ENCODE measurements at places on chromosomes 12 and 14. TPM values are rescaled to one million over a fixed set of nuclear protein-coding genes. Genes with fewer than 3 reads are reported as not detected.

DNA sequence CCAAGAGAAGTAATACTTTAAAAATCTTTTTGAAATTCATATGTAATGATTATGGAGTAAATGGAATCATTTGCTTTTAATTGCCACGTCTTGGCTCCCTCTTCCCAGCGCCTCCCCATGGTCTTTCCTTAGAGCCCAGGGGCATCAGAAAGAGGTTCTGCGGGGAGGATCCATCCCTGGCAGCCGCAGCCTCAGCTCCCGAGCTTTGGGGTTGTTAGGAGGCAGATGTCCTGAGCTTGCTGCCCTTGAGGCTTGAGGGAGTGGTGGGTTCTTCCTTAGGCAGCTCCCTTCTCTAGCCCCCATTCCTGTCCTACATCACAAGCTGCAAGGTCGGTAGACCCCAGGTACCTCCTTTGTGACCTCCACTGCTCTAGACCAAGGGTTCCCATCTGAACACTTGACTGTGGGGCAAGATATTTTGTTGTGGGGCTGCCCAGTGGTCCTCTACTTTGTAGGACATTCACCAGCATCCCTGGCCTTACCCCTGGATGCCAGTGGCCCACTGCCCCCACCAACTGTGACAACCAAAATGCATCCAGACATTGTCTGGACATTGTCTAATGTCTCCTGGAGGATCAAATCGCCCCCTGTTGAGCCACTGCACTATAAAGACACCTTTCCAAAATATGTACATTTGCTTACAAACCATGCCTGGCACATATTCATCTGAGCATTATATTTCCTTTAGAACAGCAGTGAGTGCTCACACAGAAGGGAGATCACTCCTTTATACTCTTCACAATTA is 6.3 kb downstream of the PPP2R5C start:
- no peak for DNase-seq

KRT6C gene
- total RNA-seq = not detected

GRCh38 chr12:80954857-80955520 is 17.3 kb upstream of the LIN7A start:
- DNase-seq = no peak

- no peak for DNase-seq
These were observed 7.4 kb upstream of the CYP46A1 start for GRCh38 chr14:99676657-99677056.

PZP gene
- total RNA-seq = 0.05 TPM

GRCh38 chr12:46363582-46364299 is 8.8 kb downstream of the SLC38A2 start:
- no peak for DNase-seq

DNA sequence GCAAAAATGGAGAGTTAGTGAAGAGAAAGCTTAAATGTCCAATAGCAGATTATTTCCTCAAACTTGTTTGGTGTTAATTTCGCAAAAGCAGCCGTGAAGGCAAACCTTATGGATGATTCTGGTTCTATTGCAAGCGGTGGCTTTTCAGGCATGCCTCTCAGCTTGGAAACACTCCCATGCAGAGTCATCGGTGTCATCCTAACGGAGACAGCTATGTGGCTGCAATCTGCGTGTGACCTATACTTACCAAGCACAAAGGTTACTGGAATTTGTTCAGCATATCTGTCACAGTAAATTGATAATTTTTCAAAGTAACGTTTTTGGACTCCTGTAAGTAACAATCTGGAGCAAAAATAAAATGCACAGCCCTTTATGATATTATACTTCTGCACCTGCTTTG is 5.0 kb downstream of the BEST3 start:
- DNase-seq = no peak

DNA sequence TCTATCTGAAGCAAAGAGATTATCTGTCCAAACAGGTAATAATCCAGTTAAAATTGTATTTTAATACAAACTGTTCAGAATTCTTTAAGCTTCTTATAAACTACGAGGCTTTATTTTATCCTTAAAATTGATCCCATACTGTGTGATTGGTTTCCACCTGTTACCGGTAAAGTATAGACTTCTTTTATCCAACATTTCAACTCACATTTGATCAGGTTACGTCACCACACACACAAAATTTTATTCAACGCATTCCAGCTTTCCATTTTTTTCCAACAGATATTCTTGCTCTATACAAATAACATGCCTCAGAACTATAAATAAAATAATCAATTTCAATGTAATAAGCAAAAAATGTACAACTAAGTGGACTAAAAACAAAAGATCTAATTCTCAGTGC is 4.5 kb downstream of the NOVA1 start:
- DNase-seq = no peak

ARMH4 gene
- 0.57 TPM for total RNA-seq

DNA sequence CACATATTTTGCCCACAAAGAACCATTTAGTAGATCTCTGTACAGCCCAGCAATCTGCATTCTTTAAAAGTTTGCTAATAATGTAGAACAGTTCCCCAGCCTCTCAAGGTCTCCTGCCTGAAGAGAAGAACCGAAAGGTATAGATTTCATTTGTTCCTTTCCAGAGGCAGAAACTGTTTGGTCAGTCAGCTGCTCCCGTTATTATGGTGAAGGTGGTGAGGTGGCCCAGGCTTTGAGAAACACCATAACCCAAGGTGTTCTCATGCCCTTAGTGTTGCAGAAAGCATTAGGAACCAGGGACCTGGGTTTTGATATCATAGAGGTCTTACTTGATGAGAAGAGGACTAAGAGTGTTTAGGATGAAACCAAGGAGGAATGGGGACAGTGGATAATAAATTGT is 65.3 kb downstream of the SUSD6 start:
- DNase-seq = no peak

VWF gene
- 20.9 TPM for total RNA-seq

SYCP3 gene
- total RNA-seq = 0.35 TPM

DNA sequence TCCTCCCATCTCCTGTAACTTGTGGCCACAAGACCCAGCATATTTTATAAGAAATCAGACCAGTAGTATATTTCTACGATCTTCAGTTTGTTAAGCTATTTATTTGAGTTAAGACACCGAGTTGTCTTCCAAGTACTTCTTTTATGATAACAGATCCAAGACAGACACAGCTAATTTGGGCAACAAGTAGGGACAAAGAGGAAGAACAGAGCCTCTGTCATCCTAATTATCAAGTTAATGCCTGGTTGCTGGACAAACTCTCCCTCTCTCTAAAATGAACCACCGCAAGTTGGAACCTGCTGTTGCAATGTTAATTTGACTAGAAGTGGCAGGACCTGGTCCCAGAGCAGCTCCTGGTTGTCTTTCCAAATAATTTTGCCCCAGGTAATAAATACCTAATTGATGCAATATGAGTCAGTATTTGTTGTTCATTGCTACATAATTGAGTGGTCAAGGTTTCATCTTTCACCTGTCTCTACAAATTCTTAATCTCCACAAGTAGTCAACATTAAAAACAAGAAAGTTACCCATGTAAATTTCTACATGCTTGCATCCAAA is 323.7 kb downstream of the PAWR start:
- DNase-seq = no peak

KRT72 gene
- 0.25 TPM for total RNA-seq

- no peak for DNase-seq
These were observed 58.3 kb downstream of the SLC8A3 start for GRCh38 chr14:70130482-70130881.

GRCh38 chr12:89225401-89225800 is 126.9 kb downstream of the DUSP6 start:
- no peak for DNase-seq

GRCh38 chr12:53418221-53418620 is 5.4 kb upstream of the AMHR2 start:
- DNase-seq = no peak

GRCh38 chr12:95857156-95857555 is 1.6 kb upstream of the SNRPF start:
- DNase-seq = no peak

GRCh38 chr12:116656306-116656705 is 81.6 kb downstream of the SPRING1 start:
- DNase-seq = no peak

DNA sequence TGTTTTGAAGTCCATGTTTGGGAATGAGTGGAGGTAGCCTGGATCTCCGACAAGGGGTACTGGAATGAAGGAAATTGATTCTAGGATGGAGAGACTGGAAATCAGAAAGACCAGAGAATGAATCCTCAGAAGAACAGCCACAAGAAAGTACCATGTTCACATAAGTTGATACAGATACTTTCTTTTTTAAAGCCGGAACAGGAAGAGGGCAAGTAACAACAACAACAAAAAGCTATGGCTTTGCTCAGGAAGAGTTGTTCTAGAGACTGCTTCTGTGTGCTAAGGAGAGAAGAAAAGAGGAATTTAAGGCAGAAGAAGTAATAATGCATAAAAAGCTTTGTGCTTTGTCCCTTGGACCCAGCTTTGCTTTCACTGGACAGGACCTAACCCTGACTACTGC is 6.2 kb downstream of the TC2N start:
- DNase-seq = no peak

GRCh38 chr14:24847568-24848095 is 202.3 kb downstream of the STXBP6 start:
- DNase-seq = no peak

FSCB gene
- not detected for total RNA-seq

GRCh38 chr14:98136012-98136789 is 1135.8 kb downstream of the BCL11B start:
- DNase-seq = no peak

DNA sequence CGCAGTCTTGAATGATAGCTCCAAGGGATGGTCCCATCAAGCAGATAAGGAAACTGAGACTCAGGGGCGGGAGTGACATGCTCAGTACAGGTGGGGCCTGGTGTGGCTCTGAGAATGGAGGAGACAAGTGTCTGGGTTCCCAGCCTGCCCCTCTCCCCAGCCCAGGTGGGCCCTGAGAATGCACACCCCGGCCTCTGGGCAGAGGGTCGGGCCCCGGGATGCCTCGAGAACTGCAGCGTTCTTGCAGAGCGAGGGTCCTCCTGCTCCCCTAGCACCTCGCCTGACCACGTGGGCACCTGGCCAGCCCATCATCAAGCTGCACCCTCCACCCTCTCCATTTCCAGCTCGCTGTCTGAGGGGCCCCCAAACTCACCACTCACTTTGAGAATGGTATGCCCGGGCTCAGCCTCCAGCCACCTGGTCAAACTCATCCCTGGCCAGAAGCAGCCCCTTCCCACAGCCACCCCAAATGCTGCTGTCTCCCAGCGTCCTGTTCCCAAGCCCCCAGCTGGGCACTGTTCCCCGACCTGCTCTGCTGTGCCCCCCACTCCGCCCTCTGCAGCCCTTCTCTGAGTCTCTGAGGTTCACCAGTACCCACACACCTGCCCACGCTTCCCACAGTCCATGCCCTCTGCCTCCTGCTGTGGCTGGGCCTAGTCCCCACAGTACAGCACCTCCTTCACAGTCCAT is 44.3 kb downstream of the CYP46A1 start:
- DNase-seq = peak; percentile 14

GRCh38 chr14:59189091-59189785 is 771 bp downstream of the DAAM1 start:
- DNase-seq = peak; percentile 42

DNA sequence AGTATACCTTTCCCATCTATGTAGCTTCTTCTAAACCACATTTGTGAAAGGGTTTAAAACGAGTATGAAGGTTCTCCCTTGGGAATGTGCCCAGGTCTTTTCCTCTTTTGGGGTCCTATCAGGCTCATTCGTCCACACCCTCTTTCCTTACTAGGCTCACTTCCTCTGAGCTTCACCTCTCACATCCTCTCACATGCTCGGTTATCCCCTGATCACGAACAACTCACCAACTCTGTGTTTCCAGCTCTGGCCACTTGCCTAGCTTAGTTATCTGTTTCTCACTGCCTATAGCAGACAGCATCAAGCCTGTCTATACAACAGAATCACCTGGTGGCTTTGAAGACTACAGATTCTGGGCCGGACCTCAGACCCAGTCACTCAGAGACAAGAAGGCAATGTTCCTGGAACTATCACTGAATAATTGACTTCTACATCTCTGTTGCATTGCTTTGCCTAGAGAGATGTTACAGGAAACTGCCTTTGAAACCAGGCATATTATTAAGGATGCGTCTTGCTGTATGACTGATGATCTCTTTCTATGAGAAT is 158.2 kb downstream of the FOXN3 start:
- DNase-seq = no peak

DNA sequence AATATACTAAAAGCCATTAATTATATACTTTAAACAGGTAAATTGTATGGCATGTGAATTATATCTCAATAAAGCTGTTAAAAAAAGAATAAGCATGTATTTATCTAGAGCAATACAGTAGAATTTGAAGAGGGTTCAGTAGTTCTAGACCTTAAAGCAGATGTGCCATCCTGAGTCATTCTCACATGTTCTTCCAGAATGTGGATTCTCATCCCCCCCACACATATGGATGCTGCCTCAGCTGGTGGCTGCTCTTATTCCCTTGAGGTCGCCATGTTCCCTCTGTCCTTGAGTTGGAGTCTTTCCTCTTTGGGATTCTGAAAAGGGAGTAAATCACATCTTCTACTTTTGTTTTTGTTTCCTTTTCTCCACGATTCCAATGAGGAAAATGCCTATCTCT is 321.3 kb downstream of the AEBP2 start:
- DNase-seq = no peak

DNA sequence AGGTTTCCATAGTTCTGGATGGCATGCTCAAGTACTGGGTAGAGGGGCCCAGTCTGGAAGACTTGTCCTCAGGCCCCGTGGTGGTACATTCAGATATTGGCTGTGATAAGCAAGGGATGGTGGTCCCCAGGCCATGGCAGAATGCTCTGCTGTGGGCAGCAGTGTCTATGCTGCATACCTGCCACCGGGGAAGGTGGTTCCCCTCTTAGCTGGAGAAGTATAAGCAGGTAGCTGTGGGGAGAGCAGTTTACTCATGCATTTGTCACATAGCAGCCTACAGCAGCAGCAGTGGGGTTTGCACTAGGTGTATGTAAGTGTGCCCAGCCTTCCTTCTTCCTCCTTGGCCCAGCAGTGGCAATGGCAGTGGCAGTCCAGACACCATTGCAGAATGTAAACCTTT is 69.3 kb upstream of the ADAMTS20 start:
- DNase-seq = no peak

ARF6 gene
- 161 TPM for total RNA-seq

DNA sequence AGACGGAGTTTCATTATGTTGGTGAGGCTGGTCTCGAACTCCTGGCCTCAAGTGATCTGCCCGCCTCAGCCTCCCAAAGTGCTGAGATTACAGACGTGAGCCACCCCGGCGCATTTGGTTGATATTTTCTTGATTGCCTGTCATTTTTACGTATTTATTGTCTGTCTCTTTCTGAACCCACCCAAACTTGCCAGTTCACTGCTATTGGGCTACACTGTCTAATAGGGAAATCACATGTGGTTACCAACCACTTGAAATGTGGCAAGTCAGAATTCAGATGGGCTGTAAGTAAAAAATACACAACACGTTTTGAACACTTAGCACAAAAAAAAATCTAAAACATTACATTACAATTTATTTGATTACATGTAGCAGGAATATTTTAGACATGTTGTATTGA is 2.1 kb downstream of the WSB2 start:
- DNase-seq = no peak

- DNase-seq = no peak
These were observed 91.1 kb downstream of the IRF2BPL start for GRCh38 chr14:76937181-76938091.

GRCh38 chr12:51240971-51241370 is 2.3 kb downstream of the DAZAP2 start:
- no peak for DNase-seq

COA8 gene
- 37.1 TPM for total RNA-seq

DCP1B gene
- 9.6 TPM for total RNA-seq
